ENCODE measurements at places on chromosomes 5 and 9.

DNA sequence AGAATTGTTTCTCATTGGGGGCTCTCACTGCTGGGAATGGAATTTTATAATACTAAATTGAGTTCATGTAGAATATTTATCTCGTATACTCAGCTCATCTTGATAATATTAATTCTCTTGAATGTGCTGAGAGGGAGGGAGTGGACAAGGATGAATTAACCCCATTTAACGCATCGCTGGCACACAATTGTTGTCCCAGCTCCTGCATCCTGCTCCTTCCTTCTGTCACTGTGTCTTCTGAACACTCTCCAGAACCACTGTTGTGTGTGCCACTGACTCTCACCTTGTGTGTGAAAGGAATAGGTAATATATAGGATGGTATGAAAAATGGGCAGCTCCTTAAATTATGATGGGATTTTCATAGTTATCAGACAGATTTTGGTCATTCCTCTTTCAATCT, 267.3 kb downstream of the MTRR start:
- no peak for DNase-seq

DNA sequence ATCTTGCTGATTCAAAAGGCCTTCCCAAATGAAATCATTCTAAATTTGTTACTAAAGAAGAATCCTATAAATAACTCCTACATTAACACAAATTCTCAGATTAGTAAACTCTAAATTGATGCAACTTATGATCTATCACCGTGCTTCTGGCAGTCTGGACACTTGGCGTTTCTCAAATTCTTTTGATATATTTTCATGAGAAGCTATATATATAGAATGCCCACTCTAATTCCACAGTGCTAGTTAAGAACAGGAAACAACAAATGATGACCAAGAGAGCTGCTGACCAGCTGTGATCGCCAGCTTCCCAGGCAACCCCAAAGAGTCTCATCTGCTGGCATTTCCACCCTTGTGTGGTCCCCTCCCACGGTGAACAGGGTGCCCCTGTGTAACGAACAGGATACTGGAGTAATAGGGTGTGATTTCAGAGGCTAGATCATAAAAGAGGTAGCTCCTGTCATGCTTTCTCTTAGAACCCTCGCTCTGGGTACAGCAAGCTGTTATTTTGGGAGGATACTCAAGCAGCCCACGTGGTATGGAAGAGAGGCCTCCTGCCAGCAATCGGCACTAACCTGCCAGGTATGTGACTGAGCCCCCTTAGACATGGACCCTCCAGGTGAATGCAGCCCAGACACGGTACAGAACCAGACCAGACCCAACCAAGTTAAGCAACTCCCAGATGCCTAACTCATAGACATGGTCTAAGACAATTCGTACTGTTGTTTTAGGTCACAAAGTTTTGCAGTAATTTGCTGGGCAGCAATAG, 64.7 kb downstream of the CDC14B start:
- DNase-seq, result no peak

- DNase-seq, result no peak
Measured at GRCh38 chr5:108720391-108720790, 27.3 kb upstream of the FER start.

DNA sequence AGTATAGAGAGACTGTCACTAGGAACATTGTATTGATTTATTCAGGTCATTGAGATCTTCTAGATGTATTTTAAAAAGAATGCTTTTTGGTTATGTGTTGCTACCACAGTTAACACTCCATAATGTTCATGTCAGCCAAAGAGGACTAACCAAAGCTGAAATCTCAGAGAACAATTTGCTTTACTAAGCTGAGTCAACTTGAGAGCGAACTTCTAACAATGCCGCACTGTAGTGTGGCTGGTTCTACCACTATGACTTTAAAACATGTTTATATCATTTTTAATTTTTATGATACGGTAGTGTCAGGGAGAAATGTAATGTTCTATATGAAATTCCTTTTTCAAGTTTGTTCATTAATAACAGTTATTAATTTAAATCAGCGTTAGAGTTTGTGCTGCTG, 42.1 kb downstream of the GALNT12 start:
- DNase-seq, result no peak

GRCh38 chr9:124342776-124343485, 72.3 kb downstream of the PSMB7 start:
- peak; percentile 67 for DNase-seq

DNA sequence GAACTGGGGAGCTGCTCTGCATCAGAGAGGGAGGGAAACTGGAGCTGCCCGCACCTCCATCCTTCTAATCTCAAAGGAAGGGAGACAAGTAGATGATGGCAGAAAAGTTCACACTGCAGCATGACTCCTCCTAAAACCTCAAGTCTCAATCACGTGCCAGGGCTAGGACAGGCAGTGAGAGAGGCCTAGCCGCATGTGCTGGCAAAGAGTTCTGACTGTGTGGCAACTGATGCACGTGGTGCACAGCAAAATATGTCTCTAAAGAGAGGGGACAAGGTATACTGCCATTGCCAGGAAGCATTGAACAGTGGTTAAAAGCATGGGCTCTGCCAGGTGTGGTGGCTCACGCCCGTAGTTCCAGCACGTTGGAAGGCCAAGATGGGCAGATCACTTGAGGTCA, 38.1 kb downstream of the FBXO10 start:
- DNase-seq, result no peak

DNA sequence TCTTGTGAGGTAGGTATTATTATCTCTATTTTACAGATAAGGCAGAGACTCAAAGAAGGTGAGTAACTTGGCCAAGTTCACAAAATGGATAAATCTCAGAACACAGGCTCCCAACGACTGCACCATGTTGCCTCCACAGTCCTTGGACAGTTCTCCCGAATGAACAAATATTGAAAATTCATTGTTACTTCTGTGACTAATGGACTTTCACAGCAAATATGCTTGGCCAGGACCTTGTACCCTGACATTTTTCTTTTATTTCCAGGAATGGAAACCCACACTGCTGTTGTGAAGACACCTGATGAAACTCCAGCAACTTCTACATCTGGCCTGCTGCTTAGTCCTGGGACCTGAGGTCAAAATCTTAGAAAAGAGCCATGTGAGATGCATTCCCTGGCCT, 2.5 kb upstream of the CYSTM1 start:
- DNase-seq, result no peak

DNA sequence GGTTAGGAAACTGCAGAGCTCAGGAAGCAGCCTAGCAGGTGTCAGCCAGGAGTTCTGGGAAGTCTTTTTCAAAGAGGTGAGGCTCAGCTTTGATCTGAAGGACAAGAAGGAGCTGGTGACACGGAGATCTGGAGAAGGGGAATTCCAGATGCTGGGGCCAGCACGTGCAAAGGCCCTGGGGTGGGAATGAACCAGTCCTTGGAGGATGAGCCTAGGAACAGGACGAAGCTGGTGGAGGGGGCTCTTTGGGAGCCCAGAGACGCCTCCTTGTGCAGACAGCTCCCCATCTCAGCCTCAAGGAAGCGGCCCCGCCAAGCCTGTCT, 15.2 kb upstream of the RNU6ATAC start:
- no peak for DNase-seq

DNA sequence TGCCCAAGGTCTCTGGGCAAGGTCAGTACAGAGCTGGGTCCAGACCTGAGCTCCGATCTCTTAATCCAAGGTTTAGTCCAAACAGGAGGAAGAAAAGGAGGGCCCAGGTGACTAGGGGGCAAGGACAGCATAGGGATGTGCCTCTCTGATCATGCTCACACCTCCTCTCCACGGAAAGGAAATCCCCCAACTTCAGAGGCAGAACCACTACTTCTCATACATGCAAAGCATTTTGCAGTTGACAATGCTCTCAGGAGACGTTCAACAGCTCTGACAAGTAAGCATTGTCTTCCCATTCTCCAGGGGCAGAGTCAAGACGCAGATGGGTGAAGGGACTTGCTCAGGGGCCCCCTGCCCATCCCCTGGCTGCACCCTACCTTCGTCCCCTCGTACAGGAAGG, 8.7 kb upstream of the CORO2A start:
- no peak for DNase-seq

- DNase-seq, result no peak
Measured at GRCh38 chr5:166595274-166595951, 1696.0 kb upstream of the WWC1 start.

DNA sequence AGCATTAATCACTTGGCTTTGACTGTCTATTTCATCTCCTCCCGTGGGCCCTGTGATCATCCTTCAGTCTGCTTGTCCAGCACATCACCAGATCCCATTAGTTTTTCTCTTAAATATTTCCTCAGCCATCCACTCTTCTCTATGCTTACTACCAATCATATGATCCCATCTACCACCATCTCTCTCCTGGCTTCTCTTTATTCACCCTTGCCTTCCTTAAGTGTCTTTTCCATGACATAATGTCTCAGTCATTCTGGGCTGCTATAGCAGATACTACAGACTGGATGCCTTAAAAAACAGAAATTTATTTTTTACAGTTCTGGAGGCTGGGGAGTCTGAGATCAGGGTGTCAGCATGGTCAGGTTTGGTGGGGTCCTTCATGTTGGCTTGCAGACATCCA, 208.4 kb upstream of the PPP1R2B start:
- DNase-seq, result no peak

DNA sequence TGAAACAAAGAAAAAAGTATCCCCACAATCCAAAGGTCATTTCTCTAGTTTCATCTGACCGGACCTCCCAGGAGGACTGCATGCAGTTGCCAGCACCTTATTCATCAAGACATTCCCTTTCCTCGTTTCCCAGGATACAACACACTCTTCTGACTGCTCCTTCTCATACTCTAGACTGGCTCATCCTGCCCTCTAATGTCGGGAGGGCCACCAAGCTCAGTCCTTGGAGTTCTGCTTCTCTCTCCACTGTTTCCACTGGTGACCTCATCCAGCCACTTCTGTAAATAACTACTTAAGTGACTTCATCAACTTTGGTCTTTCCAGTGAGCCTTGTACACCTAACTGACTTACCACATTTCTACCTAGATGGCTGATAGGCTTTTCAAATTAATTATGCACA, 179.1 kb downstream of the EPB41L4A start:
- peak; percentile 75 for DNase-seq

- no peak for DNase-seq
Measured at GRCh38 chr9:126531035-126531571, 82.6 kb upstream of the LMX1B start.

DNA sequence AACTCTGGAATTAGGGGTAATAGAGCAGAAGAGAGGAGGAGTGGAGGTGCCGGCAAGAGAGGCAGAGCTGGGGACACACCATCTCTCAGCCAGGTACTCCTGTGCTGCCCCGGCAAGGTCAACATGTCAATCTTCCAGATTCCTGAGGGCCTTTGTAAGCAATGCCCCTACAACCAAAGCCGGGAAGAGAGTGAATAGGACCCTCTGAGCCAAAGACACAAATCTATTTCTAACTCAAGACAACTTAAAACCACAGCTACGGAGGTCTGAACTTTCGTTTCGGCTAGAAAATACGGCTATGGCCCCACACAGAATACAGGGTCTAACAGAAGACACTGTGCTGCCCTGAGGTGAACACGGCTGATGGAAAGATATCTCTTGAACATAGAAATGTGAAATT, 66.6 kb downstream of the SERINC5 start:
- DNase-seq, result no peak

GRCh38 chr9:93060746-93061259, 2.3 kb downstream of the SUSD3 start:
- DNase-seq, result no peak

All from ACHN (cell line).